ENCODE measurements at places on chromosomes 7 and 10. TPM values are rescaled to one million over a fixed set of nuclear protein-coding genes. Genes with fewer than 3 reads are reported as not detected.

Gene PNLIP
- not detected for total RNA-seq

Gene UNCX
- 0.09 TPM for total RNA-seq

Gene MARVELD1
- total RNA-seq = 45.4 TPM

Gene SEMA3E
- 2.1 TPM for total RNA-seq

Gene COL13A1
- total RNA-seq = 0.33 TPM

Gene FLNC
- 5.3 TPM for total RNA-seq

Gene HOXA9
- 0.68 TPM for total RNA-seq

Gene GPNMB
- 3.0 TPM for total RNA-seq

Gene GPR15LG
- not detected for total RNA-seq

Gene UCN3
- not detected for total RNA-seq

Gene TBATA
- not detected for total RNA-seq

Gene SOSTDC1
- total RNA-seq = not detected

Measured in A549 treated with RU486 at 1 μM for 4 hours (cell line).